ENCODE measurements at places on chromosomes 4 and X.

DNA sequence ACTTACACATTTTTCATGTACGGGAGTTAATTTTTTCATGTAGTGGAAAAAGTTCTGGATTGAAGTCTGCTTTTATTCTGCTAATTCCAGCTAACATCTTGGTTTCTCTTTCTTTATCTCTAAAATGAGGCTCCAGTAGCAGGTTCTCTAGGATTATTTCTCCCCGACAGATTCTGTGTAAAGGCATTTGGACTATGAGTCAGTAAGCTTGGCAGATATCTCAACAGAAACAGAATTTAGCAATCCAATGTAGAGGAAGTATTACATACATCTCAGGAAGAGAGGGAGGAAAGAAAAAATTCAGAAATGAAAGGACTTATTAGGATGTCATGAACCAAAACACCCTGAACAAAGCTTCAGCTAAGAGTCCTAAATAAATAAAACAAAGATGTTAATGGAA lies 1682.3 kb upstream of the TENM3 start:
- peak; percentile 1 for DNase-seq

DNA sequence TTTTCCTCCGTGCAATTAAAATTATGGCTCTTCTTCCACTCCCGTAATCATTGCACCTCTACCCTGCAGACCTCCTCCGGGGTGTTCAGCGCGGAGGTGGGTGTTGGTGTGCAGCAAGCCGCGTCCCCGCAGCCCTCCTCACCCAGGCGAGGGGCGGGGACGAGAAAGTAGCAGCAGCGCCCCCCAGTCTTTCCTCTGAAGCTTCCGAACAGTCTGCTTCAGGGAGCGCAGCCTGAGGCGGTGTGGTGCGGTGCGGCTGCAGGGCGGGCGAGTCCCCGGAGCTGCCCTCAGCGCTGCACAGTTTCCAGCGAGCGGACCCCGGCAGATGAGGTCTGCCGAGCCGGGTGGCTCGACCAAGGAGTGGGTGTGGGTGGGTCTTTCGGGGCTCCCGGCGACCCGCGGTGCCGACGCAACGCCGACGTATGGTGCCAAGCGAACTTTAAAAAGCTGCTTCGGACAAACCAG lies at the start of gene FRAS1:
TSS of gene FRAS1 (plus strand) at position 189 of the 465 bp plus-strand sequence. CDS start 687 bp downstream, outside the sequence.
- no peak for DNase-seq

DNA sequence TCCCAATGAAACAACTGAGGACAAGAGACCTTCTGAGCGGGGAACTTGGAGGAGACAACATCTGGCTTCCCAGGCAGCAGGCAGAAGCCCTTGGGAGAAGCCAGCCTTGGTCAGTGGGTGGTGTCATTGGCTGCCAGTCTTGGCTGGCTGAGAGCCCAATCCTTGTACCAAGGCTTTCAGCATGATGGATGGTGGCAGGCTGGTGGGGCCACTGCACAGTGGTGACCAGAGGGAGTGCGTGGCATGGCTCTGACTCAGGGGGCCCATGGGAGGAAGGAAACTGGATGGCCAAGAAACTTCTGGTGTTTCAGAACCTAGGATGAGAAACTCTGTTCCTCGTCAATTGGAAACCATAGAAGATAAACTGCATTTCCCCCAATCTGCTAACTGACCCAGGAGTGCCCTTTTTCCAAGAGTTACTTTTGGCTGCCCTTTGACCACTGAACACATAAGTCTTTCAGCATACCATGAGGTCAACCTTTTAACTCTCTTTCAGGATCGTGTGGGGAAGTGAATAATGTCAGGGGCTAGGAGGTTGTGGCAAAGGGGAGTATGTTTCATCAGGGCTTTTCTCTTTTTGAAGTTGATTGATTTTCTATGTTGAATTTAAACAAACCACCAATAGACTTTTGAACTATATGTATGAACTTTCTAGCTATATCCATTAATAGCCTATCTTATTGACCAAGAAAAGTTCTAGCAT lies 60.9 kb downstream of the SOWAHB start:
- DNase-seq, result no peak

GRCh38 chrX:16999275-16999674 lies 52.8 kb downstream of the REPS2 start:
- no peak for DNase-seq

GRCh38 chr4:20592663-20593062 lies 107.6 kb upstream of the PACRGL start:
- no peak for DNase-seq

DNA sequence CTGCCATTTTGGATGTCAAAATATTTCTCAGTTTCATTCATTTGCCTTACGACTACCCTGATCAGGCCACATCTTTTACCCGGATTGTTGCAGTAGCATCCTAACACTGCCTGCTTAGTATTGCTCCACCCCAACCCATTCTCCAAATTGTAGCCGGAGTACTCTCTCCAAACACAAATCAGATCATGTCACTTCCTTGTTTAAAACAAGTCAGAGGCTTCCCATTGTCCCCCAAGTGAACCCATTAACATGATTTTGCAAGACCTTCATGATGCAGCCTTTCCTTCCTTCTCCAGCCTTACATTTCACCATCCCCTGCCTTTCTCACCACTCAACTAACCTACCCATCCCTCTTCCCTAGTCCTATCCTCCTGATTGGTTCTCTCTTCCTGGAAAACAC lies 53.1 kb downstream of the FANCB start:
- DNase-seq, result peak; percentile 30

- DNase-seq, result no peak
These were observed 37.0 kb upstream of the CWH43 start for GRCh38 chr4:48949086-48949485.

GRCh38 chrX:8988446-8988845 lies 45.5 kb downstream of the FAM9B start:
- DNase-seq, result peak; percentile 8

- DNase-seq, result peak; percentile 69
These were observed 10.5 kb downstream of the VAMP7 start for GRCh38 chrX:155891446-155892210.

- DNase-seq, result no peak
These were observed 64.4 kb upstream of the UCP1 start for GRCh38 chr4:140633124-140633523.

GRCh38 chrX:69991685-69992084 lies 58.1 kb downstream of the AWAT2 start:
- DNase-seq, result no peak

GRCh38 chrX:12447448-12448064 lies 309.3 kb downstream of the FRMPD4 start:
- DNase-seq, result no peak

DNA sequence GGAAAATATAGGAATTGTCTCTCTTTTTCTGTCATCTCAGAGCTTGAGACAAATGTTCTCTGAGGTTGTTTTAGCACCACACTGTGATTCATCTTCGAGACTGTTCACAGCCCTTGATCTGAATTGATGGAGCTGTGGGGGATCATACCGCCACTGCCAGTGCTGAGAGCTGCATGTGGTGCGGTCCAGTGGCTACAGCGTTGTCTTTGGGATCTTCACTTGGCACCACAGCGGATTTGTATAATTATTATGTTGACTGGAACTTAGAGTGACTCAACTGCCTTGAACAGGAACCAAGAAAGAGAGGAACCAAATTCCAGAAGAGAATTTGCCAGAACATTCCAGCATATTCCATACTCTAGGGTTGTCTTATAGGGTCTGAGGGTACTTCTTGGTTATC lies 29.1 kb downstream of the TBL1X start:
- no peak for DNase-seq

DNA sequence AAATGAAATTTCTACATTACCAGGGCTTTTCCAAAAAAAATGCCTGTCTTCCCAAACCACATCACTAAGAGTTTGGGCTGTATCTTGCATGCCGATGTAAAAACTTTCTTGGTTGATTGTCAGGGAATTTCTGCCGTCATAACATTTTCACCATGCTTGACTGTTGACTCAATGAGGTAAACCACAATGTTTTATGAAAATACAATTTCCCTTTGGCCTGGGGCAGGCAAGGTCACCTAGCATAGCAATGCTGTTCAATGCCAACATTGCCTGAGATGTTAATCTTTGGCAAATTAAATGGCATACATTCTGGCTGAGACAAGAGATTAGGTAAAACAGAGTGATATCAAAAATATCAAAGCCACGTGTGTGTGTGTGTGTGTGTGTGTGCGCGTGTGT lies 137.1 kb upstream of the TBL1X start:
- DNase-seq, result no peak

DNA sequence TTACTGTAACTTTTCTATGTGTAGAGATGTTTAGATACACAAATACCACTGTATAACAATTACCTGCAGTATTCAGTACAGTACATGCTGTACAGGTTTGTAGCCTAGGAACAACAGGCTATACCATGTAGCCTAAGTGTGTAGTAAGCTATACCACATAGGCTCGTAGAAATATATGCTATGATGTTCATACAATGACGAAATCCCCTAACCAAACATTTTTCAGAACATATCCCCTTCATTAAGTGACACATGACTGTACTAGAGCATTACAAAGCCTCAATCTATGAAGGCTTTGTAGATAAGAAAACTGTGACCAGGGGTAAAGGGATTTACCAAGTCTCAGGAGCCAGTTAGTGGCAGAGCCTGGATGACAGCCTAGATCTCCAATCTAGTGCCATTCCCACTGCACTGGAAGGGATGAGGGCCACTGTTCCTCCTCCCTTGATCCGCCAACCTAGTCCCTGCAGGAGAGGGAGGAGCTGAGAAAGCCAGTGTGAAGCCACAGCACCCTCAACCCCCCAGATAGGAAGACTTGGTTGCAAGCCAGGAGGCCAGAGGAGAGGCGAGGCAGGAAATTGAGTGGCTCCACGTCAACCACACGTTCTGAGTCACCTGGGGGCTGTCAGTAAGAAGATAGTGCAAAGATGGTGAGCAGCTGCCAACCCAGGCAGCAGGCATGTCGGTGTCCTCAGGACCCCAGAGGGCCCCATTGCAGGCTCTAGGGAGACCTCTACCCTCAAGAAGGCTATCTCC lies 227.7 kb downstream of the BCOR start:
- DNase-seq, result no peak

GRCh38 chr4:163447481-163447880 lies 26.1 kb downstream of the TKTL2 start:
- DNase-seq, result no peak

DNA sequence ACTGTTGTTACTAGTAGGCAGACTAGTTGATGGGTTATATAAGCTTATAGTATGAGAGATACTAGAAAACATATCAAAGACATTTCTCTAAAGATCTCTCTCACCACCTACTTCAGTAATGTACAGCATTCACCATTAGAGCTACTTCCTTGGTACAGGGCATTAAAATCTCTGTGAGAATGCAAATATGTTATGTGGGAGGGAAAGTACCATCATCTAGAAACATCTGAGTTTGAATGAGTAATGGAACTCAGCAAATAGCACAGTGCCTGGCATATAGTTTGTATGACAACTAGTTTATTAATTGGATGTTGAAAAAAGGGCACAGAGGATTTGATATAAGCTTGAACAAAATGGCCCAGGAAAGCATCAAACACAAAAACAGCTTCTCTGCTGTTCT lies 211.1 kb downstream of the GLUD2 start:
- DNase-seq, result no peak

- DNase-seq, result peak; percentile 72
These were observed 82.9 kb upstream of the MID1IP1 start for GRCh38 chrX:38718311-38718710.

DNA sequence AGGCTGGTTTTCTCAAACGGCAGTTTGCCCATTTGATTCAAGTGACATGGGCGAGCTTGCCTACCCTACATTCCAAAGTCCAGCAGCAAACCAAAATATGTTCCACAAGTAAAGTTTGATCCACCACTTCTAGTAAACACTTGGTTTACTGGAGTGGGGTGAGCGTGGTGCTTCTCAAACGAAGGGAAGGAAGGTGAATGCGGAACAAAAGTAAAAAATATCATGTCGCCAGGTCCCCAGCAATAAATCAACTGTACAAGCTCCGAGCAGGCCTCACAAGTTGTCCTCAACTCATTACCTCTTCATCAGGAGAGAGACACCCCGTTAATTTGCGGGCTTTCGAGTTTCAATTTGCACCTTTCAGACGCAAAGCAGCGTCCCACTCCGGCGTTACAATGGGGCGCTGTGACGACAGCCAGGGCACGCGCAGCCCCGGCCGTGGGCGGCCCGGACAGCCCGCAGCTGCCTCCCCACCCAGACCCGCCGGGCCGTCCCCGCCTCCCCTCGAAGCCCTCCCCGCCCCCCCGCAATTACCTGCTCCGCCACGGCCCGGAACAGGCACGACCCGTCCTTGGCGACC lies 1.0 kb downstream of the OTUD4 start:
- peak; percentile 72 for DNase-seq

- DNase-seq, result no peak
These were observed 50.2 kb downstream of the LEF1 start for GRCh38 chr4:108118505-108118904.

GRCh38 chr4:152535360-152535902 lies 461 bp downstream of the FBXW7 start:
- no peak for DNase-seq

DNA sequence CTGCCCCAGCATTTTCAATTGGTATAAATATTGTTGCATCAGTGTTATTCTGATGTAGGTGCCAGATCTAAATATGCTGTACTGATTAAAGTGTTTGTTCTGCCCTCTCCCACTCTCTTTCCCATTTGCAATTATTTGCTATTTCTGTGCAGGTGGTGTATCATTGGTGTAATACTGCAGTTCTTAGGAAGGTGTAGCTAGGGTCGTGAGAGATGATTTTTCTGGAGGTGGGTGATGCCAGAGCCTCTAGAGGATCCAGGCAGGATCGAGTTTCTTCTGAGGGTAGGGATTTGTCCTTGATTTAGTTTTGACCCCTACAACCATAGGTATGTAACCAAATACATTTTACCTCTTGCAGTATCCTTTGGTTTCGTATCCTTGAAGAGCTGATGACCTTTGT lies 1.9 kb downstream of the SMAD1 start:
- DNase-seq, result no peak
